Lower lobe of right lung (tissue), 2 donors: ENCODE measurements at places on chromosomes 2 and 18. TPM values are rescaled to one million over a fixed set of nuclear protein-coding genes. Genes with fewer than 3 reads are reported as not detected.

DNA sequence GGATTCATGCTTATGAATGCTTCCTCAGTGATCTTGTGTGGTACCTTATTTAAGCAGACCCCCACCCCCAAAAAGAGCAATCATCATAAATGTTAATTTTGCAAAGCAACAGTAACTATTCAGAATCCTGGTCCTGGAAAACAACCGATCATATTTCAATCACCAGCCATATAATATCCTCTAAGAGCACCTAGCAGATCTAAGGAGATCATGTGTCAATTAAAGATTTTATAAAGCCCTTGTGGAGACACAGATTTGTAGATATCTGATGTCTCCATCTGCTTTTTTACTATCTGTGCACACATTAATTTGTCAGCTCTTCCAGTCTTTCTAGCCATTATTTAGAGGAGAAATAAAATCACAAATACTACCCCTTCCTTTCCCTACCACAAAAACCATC is 423.7 kb downstream of the TGIF1 start:
- no peak for DNase-seq
- no peak overlapping the region for H3K4me3 ChIP-seq
- H3K36me3 ChIP-seq, result no peaks in the 10 kb centered on the region
- peaks cover 16% of the 10 kb centered on the region for H3K4me1 ChIP-seq
- H3K27ac ChIP-seq, result no peak overlapping the region

The TNFAIP6 gene
- 2.1 TPM for total RNA-seq

GRCh38 chr2:168593713-168594112 is 137.6 kb downstream of the CERS6 start:
- no peaks in the 10 kb centered on the region for H3K4me1 ChIP-seq
- no peak overlapping the region for H3K27ac ChIP-seq
- no peaks in the 10 kb centered on the region for H3K27me3 ChIP-seq
- DNase-seq, result no peak
- H3K4me3 ChIP-seq, result no peak overlapping the region

The KCNIP3 gene
- total RNA-seq, result 2.6 TPM

DNA sequence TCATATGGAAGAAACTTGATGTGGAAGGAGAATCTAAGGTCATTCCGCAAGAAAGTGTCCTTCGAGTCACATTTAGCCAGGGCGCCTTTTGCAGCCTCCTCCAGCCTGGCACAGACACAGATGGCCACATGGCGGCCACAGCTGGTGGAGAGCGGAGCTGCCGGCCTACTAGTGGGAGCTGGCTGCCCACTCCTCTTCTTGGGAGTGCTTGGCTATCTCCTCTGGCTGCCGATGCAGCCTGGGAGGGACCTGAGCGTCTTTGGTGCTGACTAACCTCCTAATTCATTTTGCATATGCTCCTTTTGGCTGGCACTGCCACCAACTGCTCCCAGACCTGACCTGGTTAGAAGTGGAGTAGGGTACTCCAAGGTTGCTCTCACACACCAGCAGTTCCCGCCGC is 199.3 kb upstream of the MYT1L start:
- no peak overlapping the region for H3K27ac ChIP-seq
- no peaks in the 10 kb centered on the region for H3K27me3 ChIP-seq
- H3K36me3 ChIP-seq, result no peaks in the 10 kb centered on the region
- no peak for DNase-seq
- no peaks in the 10 kb centered on the region for H3K4me1 ChIP-seq

DNA sequence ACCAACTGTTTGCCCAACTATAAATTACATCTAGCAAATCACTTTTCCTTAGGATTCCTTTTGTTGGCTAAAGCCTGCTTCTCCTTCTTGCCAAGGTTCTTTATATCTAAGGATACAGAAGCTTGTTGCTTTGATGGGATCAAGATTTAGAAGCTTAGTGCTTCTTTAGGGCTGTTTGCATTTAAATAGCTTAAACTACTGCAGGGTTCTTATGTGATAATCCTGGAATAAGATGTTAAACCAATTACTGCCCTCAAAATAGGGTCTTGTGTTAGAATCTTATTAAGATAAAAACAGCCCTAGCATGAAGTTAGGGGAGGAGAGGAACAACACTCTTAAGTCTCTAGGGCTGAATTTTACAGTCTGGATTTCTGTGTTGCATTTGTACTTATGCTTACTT is 64.2 kb downstream of the KIF5C start:
- H3K27ac ChIP-seq, result no peak overlapping the region
- no peaks in the 10 kb centered on the region for H3K4me1 ChIP-seq
- DNase-seq, result no peak
- H3K4me3 ChIP-seq, result no peak overlapping the region

GRCh38 chr2:9205963-9206948 is at the start of gene ASAP2:
ASAP2 (plus strand) TSS chr2:9206812; CDS start chr2:9207105, 293 bp downstream.
- peak within 1 kb of the TSS; percentile 88 for H3K27ac ChIP-seq
- H3K36me3 ChIP-seq, result no peaks in the 10 kb centered on the region
- H3K4me3 ChIP-seq, result peak within 1 kb of the TSS; percentile 78
- peaks cover 29% of the 10 kb centered on the region for H3K4me1 ChIP-seq
- DNase-seq, result peak; percentile 81
- H3K27me3 ChIP-seq, result peaks cover 17% of the 10 kb centered on the region

- no peak overlapping the region for H3K4me3 ChIP-seq
- DNase-seq, result no peak
- no peaks in the 10 kb centered on the region for H3K27me3 ChIP-seq
- H3K36me3 ChIP-seq, result no peaks in the 10 kb centered on the region
- no peak overlapping the region for H3K27ac ChIP-seq
These were observed 307.3 kb downstream of the TDRD15 start for GRCh38 chr2:21431078-21431477.

The DSG2 gene
- 27.6 TPM for total RNA-seq

DNA sequence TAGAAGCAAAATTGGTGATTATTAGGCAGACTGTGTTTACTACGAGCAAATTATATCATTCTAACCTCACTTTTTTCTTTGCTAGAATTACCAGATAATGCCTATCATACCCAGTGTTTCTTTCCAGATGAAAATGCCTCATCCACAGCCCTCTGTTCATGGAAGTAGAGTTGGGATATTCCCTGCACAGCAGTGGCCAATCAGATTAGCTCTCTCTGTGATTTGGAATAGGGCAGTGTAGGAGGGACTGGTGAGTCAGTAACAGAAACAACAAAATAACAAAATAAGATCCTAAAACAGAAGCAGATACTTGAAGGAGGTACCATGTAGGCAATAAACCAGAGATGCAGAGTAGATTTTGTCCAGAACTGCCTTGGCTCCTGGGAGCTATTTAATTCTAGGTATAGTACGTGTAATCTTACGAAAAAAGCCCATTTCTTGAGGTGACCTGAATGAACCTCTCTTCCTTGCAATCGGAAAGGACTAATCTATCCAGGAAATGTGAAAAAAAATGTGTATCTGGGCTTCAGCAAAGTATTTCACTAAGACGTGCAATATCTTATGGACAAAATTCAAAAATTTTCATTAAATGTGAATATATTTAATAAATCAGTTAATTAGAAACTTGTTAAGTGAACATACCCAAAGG is 18.4 kb upstream of the TMEM17 start:
- no peaks in the 10 kb centered on the region for H3K27me3 ChIP-seq
- no peak overlapping the region for H3K27ac ChIP-seq
- H3K4me3 ChIP-seq, result no peak overlapping the region
- no peaks in the 10 kb centered on the region for H3K4me1 ChIP-seq
- DNase-seq, result no peak

DNA sequence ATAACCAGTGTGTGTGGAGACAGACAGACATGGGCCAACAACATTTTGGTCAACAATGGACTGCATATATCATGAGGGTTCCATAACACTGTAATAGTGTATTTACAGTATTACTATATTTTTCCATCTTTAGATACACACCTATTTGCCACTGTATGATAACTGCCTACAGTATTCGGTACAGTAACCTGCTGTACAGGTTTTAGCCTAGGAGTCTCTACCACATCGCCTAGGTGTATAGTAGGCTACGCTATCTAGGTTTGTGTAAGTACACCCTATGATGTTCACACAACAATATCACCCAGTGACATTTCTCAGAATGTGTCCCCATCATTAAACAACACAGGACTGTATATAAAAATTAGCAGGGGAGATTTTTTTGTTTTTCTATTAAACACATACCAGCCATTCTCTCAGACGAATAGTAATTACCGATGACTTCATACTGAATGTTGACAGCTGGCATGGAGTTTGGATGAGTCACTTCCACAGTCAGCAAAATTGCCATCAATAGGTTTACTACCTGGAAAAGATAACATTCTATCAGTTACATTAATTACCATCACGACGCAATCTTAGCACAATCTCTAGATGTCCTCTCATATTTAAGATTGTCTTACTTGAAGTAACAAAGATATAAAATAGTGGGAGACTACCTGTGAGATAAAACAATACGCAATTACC is 10.8 kb downstream of the LAPTM4A start:
- peaks cover 41% of the 10 kb centered on the region for H3K4me1 ChIP-seq
- no peak for DNase-seq
- H3K27ac ChIP-seq, result no peak overlapping the region
- H3K4me3 ChIP-seq, result no peak overlapping the region

GRCh38 chr2:114610677-114611076 is 168.2 kb downstream of the DPP10 start:
- H3K27ac ChIP-seq, result no peak overlapping the region
- no peaks in the 10 kb centered on the region for H3K36me3 ChIP-seq
- no peaks in the 10 kb centered on the region for H3K4me1 ChIP-seq
- DNase-seq, result no peak

The MC4R gene
- 0.35 TPM for total RNA-seq

The CXCR1 gene
- total RNA-seq, result 10.4 TPM
